ENCODE measurements at places on chromosomes 16 and 17. TPM values are rescaled to one million over a fixed set of nuclear protein-coding genes. Genes with fewer than 3 reads are reported as not detected.

CCL8 gene
- 0.39 TPM for polyA plus RNA-seq

KRT33A gene
- not detected for polyA plus RNA-seq

FAM171A2 gene
- 6.5 TPM for polyA plus RNA-seq

FOXJ1 gene
- 1.2 TPM for polyA plus RNA-seq

CYTH1 gene
- polyA plus RNA-seq: 40.6 TPM

DNA sequence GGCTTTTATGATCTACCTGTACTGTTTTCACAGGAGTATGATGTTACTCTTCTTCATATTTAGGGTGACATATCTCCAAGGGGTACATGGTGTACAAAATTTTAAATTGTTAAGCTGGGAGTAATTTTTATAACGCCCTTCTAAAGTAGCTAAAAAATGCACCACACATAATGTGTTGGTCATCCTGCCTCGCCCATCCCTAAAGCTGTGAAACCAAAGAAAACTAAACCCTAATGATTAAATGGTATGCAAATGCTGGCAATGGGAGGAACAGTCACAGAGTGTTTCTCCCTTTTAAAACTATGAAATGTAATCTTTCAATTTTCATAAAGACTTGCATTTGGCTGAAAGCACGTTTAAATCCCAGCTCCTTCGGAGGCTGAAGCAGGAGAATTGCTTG is 2.0 kb upstream of the KRT24 start:
- DNase-seq: no peak

DNA sequence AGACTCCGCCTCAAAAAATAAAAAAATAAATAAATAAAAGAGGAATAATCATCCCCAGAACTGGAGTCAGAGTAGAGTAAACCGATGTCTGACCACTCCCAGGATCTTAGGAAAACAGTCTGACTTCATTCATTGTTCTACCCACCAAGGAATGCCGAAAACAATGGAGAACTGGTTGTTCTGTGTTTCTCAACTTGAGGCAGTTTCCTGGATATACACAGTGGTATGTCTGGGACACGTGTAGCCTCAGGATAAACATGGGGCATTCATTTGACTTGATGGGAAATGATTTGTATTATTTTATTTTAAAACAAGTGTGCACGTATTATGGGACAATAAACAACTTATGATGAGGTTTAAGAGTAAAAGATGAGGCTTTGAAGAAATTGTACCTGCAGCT is 32.8 kb upstream of the PAFAH1B1 start:
- DNase-seq: no peak

GRCh38 chr17:57938061-57938502 is 17.1 kb downstream of the CUEDC1 start:
- DNase-seq: peak; percentile 92

DNA sequence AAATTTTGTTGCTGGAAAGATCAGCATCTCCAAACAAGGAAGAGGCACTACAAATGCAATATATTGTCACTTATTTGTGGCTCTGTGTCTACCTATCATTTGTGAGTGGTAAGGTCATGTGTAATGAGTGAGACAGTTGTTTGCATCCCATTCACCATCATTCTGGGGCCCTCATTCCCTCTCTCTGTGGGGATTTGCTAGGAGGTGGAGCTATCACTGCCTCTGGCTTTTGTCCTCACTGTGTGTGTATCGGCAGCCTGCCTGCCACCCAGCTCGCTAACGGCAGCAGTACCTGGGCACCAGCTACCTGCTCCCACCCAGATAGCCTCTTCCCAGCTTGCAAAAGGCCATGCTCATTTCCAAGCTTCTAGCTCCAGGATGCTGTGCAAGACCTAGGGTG is 379.2 kb upstream of the ZFHX3 start:
- no peak for DNase-seq

GRCh38 chr16:73692861-73693260 is 603.8 kb upstream of the PSMD7 start:
- DNase-seq: no peak

DNA sequence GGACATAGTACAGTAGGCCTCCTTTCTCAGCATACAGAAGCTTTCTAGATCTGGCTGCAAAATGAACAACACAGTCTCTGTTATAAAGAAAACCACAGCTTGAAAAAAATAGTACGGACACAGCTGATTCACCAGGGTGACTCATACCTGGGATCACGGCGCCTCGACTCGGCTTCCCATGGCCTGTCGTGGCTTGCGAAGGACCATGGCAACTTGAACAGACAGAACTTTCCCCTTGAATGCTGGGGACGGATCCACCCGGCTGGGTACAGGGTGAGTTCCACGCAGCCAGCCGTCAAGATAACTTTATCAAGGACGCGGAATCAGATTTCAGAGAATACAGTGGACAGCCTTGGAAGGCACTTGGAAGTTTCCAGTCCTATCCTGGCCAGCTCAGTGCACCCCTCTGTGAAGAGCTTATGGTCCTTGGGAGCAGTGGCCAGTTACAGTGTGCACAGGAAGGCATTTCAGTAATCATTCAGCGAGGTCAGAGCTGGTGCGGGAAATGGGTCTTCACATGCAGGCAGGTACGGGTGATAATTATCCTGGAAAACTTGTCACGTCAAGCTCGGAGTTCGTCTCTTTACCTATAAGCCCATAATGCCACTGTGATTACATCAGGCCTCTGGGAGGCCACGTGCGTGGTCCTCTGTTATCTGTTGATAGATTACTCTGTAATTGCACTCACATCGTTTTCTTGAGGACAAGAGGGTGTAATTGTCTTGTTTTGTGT is 57.9 kb upstream of the MAF start:
- DNase-seq: peak; percentile 72

- DNase-seq: no peak
Measured at GRCh38 chr16:60091529-60091928, 1357.4 kb upstream of the GOT2 start.

DNA sequence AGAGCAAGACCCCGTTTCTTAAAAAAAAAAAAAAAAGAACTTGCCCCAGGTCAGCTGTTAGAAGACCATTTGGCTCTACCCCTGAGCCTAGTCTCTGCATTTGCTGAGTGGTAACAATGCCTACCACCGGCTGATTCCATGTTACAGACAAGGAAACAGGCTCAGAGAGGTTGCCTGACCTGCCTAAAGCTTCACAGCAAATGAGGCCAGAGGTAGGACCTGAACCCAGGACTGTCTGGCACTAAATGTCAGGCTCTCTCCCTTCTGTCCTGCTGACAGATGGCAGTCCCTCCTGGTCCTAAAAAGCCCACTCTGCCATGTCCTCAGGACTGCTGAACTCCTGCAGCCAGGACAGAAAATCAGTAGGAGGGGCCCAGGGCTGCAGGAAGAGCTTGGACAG is 5.8 kb downstream of the STX1B start:
- no peak for DNase-seq

DNA sequence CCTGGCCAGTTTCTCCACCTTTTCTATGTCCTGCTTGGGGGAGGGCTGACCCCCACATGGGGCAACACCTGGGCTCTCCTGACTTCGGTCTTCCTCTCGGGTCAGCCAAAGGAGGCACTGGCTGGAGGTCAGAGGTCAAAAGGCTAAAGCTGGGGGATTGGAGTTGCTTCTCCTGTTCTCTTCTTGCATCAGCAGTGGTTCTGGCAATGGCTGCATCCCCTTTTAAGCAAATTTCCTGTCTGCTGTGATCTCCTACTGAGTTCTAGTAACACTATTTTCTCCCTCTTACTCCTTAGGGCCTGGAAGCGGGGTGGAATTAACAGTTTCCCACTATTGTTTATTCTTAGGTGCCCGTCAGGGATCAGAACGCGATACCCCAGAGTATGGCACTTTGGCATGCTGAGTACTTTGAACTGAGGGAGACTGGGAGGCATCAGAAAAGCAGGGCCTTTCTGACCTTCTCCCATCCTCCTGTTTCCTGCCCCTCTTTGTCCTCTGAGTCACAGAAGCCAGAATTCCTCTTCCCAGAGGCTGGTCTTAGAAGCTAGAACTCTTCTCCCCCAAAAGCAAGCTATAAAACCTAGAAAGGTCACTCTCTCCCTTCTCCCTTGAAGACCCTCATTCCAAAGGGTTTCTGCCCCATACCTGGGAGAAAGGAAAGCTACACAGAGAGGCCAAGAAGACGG is 268.2 kb downstream of the STX8 start:
- DNase-seq: no peak

DNA sequence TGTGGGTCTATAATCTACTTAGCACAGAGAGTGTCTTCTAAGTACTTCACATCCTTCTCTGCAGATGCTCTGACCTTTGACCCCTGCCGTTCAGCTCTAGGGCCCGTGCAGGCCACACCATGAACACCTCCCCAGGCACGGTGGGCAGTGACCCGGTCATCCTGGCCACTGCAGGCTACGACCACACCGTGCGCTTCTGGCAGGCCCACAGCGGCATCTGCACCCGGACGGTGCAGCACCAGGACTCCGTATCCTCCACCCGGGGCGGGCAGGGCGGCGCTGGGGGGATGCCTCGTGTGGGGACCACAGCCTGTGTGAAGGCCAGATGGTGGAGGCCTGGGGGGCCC is 686 bp downstream of the MLST8 start:
- no peak for DNase-seq

DNA sequence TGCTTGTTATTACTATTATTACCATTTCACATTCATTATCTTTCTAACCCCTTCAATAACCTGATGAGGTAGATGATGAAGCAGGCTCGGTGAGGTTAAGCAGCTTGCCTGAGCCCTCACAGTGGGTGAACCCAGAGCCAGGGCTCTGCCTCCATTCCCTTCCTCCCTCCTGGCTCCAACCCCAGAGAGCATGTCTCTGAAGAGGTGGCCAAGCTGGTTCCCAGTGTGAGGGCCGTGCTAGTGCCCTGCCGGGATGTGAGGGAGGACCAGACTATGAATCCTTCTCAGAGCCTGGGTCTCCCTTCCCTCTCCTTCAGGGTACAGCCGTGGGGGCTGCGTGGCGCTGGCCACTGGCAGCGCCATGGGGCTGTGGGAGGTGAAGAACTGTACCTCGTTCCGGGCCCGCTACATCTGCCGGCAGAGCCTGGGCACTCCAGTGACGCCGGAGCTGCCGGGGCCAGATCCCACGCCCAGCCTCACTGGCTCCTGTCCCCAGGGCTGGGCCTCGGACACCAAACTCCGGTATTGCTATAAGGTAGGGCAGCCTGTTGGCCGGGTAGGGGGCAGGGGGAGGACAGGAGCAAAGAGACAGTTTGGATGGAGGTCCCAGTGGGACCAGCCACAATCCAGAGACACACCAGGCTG is 49.6 kb downstream of the MRC2 start:
- DNase-seq: no peak

DNA sequence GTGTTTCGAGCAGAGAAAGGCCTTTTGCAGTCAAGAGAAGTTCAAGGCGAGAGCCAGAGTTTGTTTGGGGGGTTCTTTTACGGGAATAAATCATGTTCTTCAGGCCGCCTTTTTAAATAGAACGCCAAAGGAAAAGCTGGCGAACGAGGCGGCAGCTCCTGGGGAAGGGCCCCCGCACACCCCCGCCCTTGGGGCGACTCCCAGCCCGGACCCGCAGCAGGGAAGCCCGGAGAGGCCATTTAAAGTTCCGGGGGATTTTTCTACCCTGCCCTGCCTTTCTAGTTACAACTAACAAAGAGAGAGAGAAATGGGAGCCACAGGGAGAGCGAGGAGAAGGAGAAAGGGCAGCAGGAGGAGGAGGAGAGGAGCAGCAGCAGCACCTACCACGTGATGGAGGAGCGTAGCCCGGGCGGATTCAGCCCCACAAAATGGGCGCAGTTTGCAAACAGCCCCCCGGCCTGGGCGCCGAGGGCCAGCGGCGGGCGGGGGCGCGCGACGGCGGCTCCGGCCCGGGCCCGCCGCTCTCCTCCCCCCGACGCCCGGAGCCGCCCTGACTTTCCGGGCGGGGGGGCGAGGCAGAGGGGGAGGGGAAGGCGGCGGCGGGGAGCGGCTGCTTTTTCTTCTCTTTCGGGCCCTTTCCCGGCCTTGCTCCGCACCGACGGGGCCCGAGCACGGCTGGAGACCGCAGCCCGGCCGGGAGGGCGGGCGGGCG is 634 bp downstream of the KANSL1 start:
- DNase-seq: peak; percentile 41

GRCh38 chr16:563072-563644 is 3.0 kb downstream of the PRR35 start:
- no peak for DNase-seq

DNA sequence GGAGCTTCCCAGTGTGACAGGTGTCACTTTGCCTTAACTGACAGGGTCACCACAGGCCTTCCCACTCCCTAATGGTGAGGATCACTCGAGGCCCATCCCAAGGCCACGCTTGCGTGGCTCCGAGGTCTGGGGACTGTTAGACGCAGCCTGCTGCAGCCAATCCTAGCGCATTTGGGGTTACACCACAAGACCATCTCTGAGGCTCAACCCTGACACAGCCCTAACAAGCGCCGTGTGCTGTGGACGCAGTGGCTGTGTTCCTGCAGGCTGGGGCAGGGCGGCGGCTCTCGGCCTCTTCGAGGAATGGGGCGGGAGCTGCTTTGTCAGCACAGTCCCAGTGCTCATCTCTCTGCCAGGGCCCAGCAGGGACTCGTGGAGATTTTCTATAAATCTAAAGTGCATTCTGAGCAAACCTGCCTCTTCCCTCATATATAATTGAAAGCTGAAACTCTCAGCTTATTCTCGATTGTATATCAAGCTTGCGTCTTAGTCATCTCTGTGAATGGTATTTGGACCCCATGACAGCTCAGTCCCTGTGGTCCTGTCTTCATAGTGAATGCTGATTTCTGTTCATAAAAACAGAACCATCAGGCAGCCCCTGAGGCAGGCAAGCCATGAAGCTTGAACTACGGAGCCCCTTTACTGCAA is 65.8 kb upstream of the CHMP6 start:
- DNase-seq: no peak

- no peak for DNase-seq
Measured at GRCh38 chr16:69201291-69201690, 14.3 kb downstream of the SNTB2 start.

DNA sequence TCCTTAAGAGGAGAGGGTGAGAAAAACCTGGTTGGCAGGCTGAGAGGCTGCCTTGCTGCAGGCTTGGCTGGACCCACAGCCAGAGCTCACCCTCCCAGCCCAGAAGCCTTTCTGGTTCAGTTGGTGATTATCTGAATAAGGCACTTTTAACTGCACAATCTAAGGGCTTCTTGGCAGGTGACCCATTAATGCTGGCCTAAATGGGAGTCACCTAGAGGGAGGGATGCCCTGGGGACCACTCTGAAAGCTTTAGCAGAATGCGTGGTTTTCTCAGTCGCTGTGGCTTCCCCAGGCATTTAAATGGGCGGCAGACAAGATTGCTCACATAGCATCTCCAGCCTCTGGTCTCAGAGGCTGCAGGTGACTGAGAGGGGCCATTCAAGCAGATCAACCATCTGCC is 33.2 kb upstream of the SHISA9 start:
- no peak for DNase-seq

DNA sequence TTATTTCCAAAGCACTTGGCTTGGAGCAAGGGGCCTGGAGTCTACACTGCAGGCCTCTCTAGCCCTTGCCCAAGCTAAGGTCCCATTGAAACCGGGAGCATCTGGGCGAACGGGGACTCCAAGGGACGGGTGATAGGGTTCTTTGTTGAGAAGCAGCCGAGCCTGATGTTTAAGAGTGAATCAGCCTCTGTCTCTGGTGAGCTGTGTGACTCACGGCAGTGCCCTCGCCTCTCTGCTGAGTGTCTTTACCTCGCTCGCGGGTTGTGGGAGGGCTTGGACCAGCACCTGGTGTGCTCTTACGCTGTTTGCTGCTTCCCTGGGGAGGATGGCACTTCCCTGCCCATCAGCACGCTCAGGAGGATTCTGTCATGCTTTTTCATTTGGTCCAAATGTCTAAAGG is 1.3 kb downstream of the HGS start:
- DNase-seq: no peak

Data from large intestine (tissue), 12 donors.